NCI-H1930 (cell line): ENCODE measurements at places on chromosomes 1 and 21.

- DNase-seq: no peak
These were observed 12.4 kb downstream of the SAMSN1 start for GRCh38 chr21:14533499-14534428.

GRCh38 chr21:34360488-34361241 is 3.1 kb upstream of the KCNE2 start:
- no peak for DNase-seq

DNA sequence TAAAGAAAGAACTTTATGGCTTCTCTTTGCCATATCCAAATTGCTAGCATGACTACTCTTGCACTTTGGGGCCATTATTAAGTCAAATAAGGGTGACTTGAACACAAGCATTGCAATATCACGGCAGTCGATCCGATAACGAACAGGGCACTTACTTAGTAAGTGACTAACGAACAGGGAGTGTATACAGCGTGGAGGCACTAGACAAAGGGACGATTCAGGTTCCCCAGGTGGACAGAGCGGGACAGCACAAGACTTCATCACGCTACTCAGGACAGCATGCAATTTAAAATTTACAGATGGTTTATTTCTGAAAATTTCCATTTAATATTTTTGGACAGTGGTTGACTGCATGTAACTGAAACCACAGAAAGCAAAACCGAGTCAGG is 5.4 kb upstream of the PITHD1 start:
- DNase-seq: no peak

DNA sequence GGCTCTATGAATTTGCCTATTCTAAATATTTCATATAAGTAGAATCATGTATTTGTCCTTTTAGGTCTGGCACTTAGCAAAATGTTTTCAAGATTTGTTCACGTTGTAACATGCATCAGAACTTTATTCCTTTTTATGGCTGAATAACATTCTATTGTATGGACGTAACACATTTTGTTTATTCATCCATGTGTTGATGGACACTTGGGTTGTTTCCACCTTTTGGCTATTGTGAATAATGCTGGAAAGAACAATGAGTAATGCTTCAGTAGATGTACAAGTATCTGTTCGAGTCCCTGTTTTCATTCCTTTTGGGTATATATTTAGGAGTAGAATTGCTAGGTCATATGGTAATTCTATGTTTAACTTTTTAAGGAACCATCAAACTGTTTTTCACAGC is 24.7 kb downstream of the SLC35A3 start:
- DNase-seq: no peak

- no peak for DNase-seq
These were observed 171.4 kb upstream of the ZP4 start for GRCh38 chr1:238061967-238062613.

DNA sequence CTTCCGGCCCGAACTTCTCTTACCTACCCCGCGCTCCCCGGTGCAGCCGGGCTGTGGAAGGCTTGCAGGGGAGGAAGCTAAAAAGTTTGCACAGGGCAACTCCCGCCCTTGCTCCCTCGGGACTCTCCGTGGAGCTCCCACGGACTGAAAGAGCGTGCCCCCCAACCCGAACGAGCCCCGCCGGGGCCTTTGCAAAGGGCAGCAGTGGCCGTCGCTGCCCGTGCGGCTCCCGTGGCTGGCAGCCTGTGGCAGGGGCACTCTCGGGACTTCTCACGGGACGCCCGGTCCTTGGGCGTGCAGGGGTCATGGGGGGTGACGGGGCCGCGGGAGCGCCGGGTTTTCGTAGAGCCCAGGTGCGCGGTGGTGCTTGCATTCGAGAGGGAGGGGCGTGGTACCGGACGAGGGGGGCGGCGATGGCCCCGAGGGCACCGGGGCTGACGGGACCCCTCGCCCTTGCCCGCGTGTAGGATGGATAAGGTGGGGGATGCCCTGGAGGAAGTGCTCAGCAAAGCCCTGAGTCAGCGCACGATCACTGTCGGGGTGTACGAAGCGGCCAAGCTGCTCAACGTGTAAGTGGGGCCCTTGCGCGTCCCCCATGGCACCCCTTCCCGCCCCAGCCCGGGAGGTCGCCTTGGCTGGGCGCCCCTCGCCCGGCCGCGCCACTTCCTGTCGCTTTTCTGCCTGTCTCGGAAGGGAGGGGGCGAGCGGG is 711 bp downstream of the GADD45A start:
- no peak for DNase-seq

- no peak for DNase-seq
These were observed 27.2 kb upstream of the CAPZB start for GRCh38 chr1:19512545-19512944.

DNA sequence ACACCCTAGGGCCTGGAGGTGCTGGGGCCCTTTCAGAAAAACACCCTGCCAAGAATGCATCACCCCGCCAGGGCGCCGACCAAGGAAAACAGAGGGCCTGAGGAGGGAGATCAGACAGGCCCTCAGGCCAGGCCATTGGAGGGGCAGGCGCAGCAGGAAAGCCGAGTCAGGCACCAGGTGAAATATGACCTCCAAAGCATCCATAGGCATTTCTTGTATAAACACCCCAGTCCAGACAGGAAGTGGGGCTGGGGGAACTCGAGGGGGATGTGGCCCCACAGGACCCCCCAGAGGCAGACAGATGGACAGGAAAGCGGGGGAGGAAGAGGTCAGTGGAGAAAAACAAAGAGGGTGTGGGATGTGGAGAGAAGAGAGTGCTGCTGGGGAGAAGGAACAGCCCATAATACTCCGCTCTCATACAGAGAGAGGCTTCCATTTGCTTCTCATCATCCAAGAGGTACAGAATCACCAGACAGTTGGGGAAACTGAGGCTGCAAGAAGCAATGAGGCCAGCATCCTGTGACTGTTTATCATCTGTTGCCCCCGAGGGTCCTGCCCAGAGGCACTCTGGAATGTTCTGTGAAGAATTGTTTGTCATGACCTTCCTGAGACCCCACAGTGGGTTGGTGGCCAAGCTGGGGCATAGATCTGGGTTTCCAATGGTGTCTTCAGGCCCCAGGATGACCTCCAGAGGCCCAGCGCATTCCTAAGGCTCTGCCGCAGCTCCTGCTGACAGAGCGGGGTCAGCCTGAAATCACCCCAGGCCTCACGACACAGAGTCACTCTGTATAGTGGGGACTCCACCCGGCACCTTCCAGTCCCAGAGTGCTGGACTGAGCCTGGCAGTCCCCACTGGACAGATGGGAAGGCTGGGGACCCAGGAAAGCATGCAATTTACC is 18.0 kb downstream of the TRIM62 start:
- DNase-seq: no peak

- DNase-seq: no peak
These were observed 51.1 kb downstream of the KCNJ6 start for GRCh38 chr21:37865156-37865555.

DNA sequence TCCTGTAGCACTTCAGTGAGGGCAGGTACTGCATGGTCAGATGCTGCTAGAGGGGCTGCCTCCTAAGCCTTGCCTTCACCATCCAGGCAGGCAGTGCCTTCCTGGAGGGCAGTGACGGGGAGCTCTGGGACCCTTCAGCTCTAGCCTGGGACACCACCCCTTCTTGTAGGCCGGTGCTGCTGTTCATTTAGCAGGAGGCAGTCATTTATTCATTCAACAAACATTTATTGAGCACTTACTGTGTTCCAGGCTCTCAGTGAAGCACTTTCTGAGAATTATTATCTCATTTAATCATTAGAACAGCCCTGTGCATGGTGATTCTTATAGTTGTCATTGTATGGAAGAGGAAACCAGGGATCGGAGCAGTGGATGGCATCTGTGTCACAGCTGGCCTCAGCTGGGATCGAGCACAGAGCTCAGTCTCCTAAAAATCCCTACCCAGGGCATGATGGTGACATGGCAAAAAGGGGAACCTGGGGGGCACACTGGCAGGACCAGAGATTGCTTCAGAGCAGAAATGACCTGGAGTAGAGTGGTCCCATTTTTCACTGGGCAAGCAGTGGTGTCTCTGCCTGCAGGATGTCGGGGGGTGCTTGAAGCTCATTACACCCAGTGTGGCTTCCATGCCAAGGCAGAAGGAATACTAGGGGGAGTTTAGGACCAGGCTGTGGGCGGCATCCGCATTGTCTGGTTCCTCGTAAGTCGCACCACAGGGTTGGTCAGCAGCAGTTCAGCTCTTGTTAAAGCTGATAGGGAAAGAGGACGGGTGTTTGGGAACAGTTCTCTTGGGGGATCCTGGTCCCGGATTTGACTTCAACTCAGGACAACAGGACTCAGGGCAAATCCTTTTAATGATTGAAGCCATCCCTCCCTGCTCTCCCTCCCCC is 28.8 kb downstream of the ARHGEF10L start:
- no peak for DNase-seq

DNA sequence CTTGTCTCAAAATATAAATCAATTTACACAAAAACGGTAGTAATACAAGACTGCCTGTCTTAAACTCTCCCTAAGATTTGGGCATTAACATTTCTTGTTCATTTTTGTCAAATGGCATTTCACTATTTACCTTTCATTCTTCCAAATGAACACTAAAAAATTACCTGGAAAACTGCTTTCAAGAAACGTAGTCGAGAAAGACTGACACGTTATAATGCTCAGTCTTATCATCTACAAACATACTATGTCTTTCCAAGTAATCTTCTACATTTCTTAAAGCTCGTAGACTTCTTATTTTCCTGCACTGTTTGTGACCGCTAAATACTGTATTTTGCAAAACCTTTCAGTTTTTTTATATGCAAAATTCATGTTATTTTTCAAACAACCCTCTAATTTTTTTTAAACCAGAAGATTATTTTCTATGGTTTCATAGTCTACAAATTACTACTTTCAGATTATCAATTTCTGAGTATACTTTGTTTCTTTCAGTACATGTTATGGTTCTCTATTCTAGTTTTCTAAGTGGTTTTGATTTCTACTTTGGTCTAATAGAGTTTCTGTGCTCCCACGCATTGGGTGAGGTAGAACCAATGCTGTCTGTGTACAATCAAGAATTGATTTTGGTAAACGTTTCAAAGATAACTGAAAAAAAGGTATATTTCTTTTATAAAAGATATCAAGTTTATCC is 336.4 kb downstream of the SMYD3 start:
- no peak for DNase-seq

GRCh38 chr21:44010429-44010828 is 1.7 kb upstream of the TRAPPC10 start:
- no peak for DNase-seq

- no peak for DNase-seq
These were observed 5.6 kb downstream of the SH3BP5L start for GRCh38 chr1:248820041-248820585.

- DNase-seq: no peak
These were observed 868 bp downstream of the PPP1R12B start for GRCh38 chr1:202349206-202349928.

GRCh38 chr21:15692711-15693110 is 37.1 kb upstream of the USP25 start:
- DNase-seq: no peak

DNA sequence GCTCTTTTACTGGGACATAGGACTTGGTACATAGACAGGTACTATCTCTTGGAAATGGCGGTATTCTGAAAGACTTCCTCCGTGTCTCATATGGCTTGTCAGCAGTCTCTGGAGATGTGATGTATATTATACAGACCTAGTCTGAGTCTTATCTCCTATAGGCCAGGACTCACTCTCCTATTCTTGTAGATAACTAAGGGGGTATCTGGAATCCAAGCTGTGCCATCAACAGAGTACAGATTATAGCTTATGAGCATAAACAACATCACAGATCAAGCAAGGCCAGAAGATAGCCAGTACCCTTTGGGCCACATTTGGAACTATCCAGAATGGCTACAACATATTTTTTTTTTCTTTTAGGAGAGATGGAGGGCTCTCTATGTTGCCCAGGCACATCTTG is 16.1 kb upstream of the RIMKLA start:
- no peak for DNase-seq

DNA sequence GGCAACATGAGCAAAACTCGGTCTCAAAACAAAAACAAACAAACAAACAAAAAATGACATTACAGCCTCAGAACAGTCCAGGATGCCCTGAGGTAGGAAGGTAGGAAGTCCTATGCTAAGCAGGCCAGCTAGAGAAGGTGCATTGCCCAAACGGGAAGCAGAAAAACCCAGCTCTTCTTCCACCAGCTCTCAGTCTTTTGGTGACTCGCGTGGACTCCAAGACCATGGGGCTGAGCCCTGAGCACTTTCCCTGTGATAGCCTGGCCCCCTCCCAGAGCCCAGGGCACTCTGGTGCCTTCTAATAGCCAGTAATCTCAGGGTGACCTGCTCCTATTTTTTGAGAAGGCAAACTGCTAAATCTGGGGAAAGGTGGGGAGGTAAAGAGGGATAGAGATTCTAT is 16.1 kb downstream of the PHLDA3 start:
- no peak for DNase-seq

DNA sequence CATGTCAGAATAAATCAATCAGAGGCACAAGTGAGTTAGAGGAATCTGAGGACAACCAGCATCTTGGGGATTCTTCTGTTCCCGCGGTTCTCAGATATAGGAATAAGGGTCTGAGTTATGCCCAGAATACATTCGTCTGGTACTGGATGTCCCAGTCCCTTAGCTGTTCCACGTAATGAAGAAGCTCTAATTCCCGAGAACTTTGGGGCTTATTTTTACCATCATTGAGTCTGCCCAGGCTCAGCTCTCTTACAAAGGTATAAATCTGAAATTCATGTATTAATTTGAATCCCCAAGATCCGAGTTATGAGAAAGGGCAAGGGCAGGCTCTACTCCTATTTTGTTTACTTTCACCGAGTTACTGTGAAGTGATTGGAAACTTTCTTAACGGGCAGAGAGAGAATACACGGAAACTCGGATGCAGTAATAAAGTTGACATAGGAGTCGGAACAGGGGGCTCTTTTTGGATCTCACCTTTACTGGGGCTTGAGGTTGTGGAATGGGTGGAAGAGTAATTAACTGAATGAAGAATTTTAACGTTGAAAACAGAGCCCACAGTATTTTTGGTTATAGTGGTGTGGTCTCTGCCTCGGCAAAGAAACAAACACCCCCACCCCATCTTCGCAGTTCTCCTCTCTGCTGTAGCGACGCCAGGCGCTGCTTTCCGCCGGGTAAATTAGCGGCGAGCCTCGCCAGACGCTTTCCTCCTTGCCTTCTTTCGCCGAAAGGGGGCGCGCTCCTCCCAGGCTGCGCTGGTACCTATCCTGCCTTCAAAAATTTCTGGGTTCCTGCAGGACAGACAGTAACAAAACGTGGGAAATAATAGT is 7.1 kb downstream of the PRRX1 start:
- no peak for DNase-seq

DNA sequence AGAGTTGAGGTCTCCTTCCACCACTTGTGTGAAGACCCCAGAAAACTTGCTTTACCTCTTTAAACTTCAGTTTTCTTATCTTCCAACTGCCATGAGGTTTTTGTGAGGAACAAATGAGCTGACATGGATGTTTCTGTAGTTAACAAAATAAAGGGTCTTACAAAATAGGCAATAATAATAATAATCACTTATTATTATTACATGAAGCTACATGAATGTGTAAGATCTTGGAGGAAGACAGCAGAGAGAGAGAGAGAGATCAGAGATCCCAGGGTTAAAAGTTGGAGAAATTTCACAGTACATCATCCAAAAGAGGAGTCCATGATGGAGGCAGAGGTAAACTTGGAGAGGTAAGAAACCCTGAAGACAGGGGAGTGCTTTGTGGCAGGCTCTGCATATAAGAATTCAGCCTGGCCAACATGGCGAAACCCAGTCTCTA is 10.7 kb downstream of the RCC1 start:
- DNase-seq: no peak
